ENCODE measurements at places on chromosomes 3 and 15.
A peak's percentile ranks its signal among the peaks of the same experiment; 100 is the strongest.

GRCh38 chr3:29618395-29619282 lies 337.8 kb downstream of the RBMS3 start:
- no peak for DNase-seq

- no peak for DNase-seq
These were observed 163.1 kb downstream of the ZNF385D start for GRCh38 chr3:21587894-21588293.

GRCh38 chr3:126081618-126082361 lies 2.1 kb downstream of the SLC41A3 start:
- DNase-seq, result peak; percentile 25

DNA sequence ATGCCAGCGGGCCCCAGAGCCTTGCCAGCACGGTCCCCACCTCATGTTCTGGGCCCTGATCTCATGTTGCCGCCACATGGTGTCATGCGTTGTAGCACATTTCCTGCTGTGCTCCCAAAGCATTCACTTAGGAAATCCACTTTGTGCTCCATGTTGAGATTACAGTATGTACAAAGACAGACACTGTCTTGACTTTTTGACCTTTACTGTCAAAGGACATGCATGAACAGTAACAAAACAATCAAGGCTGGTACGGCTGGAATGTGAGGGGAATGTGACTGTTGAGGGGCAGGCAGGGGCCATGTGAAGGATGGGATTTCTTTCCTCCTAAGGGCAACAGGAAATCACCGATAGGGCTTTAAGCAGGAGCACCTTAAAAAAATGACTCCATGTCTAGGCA lies 53.3 kb upstream of the RPL32 start:
- peak; percentile 24 for DNase-seq

- DNase-seq, result no peak
These were observed 284.2 kb upstream of the TPM1 start for GRCh38 chr15:62758126-62758951.

DNA sequence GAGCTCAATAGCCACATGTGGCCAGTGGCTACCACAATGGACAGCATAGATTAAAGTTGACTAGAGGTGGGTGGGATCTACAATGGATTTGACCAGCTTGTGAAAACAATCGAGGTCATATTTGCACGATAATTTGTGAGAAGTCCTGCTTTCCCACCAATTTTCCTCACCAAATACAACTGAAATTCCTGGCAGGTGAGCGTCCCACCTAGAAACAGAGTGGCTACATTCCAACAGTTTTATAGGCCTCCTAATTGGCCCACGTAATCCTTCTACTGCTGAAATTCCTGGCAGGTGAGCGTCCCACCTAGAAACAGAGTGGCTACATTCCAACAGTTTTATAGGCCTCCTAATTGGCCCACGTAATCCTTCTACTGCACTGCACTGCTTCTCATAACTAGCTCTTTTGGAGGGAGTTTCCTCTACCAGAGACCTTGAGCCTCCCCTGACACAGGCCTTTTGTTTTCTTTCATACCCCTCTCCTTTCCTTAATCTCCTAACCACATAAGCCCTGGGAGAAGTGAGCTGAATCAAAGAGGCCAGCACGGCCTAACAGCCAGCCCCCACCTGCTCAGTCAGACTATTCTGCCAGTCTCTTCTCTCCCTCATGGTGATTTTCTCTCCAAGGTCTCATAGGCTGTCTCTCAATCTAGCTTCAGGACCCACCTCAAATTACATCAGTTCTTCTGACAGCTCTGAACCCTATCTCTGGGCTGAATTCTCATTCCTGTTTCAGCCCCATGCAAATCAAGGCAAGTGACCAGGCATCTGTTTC lies 80.2 kb downstream of the BFSP2 start:
- DNase-seq, result peak; percentile 33

GRCh38 chr15:60372227-60372626 lies 25.6 kb downstream of the ANXA2 start:
- no peak for DNase-seq

DNA sequence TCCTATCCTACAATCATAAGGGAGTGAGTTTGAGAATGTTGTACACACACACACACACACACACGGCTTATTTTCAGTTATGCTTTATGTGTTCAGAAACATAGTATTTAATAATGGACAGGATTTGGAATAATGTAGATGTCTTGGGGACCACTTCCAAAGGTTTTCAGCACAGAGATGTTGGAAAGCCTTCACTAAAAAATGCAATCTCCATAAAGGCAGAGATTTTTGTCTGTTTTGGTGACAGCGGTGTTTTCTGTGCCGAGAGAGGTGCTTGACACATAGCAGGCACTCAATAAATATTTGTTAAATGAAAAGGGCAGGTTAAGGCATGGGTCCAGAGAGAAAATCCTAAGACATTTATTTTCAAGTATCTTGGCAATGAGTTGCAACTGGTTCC lies 428.2 kb upstream of the RGMA start:
- DNase-seq, result no peak

- no peak for DNase-seq
These were observed 124.8 kb upstream of the NECTIN3 start for GRCh38 chr3:110946810-110947209.

- DNase-seq, result no peak
These were observed 282.3 kb upstream of the TBL1XR1 start for GRCh38 chr3:177479630-177480029.

- DNase-seq, result no peak
These were observed 1335.1 kb upstream of the ALCAM start for GRCh38 chr3:104031598-104031997.

- no peak for DNase-seq
These were observed 3.4 kb upstream of the COL7A1 start for GRCh38 chr3:48598323-48599076.

DNA sequence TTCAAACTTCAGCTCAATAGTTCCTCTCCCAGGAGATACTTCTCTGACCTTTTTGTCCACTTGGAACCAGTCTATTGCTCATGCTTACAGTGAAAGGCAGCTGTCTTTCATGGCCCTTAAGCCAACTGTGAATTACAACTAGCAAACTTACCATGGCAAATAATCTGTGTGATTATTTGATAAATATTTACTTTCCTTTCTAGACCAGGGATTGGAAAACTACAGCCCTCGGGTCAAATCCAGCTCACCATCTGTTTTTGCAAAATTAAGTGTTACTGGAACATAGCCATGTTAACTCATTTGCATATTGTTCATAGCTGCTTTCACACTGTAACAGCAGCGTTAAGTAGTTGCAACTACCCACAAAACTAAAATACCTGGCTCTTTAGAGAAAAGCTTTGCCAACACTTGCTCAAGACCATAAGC lies 289.1 kb upstream of the MCTP2 start:
- no peak for DNase-seq

DNA sequence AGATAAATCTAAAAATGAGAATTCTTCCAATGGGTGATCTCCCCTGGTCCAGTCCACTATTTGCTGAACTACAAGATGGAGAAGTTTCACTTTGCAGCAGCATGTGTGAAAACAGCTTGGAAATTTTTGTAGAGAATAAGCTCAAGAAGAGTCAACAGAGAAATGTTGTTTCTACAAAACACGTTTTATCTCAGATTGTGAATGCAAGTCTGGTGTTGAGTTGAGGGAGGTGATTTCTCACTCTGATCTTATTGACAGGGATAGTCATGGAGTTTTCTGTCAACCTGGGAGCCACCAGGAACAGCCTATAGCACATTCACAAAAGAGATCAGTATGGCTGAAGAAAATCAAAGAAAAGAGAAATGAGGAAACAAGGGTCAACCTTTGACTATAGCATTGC lies 981.2 kb upstream of the CFAP20DC start:
- DNase-seq, result no peak

- DNase-seq, result no peak
These were observed 13.7 kb upstream of the PDIA5 start for GRCh38 chr3:123053107-123053506.

DNA sequence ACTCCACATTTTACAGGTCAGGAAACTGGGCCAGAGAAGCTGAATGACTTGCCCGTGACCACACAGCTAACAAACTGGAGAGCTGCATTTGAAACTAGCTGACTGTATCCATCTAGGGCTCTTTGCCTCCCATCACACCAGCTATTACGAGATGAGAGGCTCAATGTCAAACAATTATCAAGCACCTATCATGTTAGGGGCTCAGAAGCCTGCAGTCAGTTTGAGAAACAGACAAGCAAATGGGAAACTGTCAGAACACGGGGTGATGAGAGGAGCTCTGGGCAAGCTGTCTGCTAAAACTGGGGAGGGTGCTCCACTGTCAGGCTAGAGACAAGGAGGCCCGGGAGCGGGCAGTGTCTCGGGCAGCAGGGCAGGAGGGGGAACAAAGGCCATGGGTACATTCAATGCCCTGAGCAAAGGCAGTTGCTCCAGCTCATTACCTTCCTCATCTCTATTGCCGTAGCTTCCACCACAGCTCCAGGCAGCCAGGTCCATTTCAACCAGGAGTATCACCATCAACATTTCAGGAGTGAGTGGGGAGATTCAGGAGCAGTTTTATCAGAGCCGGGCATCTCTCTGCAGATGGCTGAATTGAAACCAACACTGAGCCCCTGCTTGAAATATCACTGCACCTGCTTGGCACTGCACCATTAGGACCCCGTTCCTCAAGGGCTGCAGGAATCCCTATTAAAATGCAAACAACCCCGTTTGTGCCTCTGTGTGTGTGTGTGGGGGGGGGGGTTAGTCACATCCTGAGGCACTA lies 122.6 kb downstream of the RAB11A start:
- DNase-seq, result no peak

DNA sequence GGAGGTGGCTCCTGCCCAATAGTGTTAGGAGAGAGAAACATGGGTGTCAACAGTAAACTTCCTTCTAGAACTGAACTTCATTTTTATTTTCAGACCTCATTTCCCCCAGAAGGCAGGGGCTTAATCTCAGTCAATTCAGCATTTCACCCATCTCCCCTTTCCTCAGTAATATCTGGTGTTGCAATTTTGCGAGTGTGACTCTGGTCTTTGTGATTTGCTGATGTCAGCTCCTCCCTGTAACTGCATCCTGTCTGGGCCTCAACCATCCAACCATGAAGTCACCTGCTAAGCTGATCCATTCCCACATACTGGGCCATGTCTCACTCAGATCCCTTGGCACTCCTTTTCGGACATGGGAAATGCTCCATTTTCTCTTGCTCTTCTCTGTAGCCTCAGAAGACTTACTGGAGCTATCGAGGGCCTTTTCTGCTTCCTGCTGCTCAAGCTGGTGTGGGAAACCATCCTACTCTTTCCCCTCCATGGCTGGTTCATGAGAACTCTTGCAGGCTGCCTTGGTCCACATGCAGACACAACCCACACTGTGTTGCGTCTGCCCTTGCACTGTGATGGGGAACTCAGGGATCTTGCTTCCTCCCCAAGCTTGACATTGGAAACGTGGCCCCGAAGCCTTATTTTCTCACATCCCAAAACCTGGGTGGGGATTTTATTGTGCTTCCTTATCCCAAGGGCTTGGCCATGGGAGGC lies 24.6 kb downstream of the CCR4 start:
- DNase-seq, result no peak

DNA sequence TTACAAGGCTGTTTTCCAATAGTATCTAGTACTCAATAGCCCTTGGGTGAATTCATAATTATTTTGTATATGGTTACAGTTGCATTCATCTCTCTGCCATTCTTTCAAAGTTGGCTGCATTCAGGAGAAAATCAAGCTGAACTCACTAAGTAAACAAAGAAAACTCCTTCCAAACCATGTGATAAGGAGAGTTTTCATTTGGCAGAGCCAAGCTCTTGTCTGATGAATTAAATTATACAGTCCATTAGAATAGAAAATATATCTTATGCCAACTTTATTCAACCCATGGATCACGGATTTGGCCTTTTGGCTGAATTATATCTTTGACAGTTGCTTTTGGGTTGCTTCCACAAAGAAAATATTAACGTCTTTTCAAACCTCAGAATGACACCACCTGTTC lies 272.3 kb upstream of the ROBO1 start:
- no peak for DNase-seq

DNA sequence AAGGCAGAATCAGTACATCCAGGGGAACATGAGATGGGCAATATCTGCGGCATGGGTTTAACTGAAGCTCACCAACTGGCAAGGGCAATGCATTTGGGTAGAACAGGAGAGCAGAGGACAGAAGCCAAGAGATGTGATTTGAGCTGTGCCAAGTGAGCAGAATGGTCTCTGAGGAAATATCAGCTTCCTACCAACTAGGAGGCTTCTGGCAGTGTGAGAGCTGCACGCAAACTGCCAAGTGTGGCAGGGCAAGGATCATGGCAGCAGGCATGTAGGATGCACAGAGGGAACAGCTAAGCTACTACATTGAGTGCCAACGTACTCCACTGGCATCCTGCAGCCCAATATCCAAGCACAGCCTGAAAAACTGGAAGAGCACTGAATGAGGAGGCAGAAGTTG lies 1036.5 kb downstream of the TUSC7 start:
- DNase-seq, result no peak

DNA sequence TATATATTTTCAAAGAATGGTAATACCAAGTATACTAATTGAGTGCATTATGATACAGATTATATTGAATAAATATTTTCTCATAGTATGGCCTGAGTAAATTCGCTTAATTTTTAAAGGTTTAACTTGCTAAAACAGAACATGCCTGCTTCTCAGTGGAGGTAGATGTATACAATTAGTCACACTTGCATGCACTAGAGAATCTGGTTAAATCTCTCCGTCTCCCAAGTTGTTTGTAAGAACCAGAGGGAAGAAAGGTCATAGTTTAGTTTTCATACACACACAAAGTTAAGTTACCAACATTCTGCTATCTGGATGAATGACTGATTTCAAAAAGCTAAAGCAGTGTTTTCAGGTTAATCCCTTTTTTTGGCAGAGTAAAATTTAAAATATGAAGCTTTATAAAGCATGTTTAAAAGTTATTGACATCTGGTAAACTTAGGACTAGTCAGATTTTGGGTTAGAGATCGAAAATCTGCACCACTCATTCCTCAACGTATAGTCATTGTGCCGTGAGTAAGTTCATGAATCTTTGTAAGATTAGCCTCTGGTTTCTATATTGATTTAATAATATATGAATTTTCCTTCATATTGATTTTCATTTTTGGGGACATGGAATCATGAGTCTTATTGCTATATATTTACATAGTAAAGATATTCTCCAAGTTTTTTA lies 117.6 kb upstream of the SAMMSON start:
- DNase-seq, result no peak

- no peak for DNase-seq
These were observed 4.4 kb downstream of the MYO5C start for GRCh38 chr15:52291204-52291603.

GRCh38 chr3:71478568-71478967 lies 105.0 kb downstream of the FOXP1 start:
- DNase-seq, result no peak

DNA sequence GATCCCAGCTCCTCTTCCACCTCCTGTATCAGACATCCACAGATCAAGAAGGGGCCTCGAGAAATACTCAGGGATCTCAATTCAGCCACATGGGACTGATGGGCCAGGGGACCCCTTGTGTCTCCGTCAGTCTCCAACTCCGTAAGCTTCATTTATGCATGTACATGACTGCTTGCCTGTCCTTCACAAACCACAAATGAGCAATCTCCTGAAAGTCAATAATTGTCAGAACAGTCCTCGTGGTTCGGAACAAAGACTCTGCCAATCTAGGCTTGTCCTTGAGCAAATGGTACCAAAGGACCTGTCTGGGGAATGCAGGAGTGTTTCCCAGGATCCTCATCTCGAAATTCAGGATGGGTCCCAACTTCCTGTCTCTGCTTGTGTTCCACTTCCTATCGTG lies 20.8 kb downstream of the SLC12A8 start:
- no peak for DNase-seq

- peak; percentile 93 for DNase-seq
These were observed 138.1 kb downstream of the GREM1 start for GRCh38 chr15:32855942-32856341.
